ENCODE measurements at places on chromosomes 2 and 18. TPM values are rescaled to one million over a fixed set of nuclear protein-coding genes. Genes with fewer than 3 reads are reported as not detected.

Gene NMUR1
- 0.38 TPM for polyA plus RNA-seq

Gene REG3G
- not detected for polyA plus RNA-seq

Gene CXCR1
- polyA plus RNA-seq: not detected

Gene TMEM247
- not detected for polyA plus RNA-seq

- no peak for DNase-seq
Observed at GRCh38 chr18:55302167-55302833, 285.7 kb downstream of the TCF4 start.

DNA sequence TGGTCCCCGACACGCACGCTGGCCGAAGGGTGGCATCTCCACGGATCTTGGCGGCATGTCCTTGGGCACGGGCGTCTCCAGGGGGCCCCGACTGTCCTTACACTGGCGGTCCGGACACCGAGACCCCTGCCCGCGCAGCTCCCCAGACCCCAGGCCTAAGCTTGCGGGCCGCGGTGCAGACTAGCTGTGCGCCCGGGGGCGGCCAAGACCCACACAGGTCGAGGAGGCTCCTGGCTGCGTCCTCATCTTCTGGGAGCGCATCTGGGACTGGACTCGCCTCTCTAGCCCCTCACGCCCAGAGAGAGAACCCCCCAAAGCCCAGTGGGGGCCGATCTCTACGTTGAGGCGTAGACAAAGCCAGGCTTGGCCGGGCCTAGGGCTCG lies 475 bp upstream of the TWIST2 start:
- DNase-seq: no peak

DNA sequence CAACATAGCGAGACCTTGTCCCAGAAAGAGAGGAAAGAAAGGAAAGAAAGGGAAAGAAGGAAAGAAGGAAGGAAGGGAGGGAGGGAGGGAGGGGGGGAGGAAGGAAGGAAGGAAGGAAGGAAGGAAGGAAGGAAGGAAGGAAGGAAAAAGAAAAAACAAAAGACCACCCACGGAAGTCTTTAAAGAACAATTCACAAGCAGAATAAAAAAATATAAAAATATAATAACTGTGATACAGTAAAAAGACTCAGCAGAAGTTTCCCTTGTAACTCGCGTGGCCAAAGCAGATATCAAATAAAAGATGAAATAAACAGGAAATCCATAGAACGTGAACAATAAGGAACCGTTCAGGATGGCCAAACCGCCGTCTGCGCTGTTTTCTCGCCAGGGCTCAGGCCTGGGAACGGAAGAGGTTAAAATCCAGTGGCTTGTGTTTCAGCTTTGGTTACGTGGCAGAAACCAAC lies 1.2 kb upstream of the SLC1A4 start:
- peak; percentile 60 for DNase-seq

DNA sequence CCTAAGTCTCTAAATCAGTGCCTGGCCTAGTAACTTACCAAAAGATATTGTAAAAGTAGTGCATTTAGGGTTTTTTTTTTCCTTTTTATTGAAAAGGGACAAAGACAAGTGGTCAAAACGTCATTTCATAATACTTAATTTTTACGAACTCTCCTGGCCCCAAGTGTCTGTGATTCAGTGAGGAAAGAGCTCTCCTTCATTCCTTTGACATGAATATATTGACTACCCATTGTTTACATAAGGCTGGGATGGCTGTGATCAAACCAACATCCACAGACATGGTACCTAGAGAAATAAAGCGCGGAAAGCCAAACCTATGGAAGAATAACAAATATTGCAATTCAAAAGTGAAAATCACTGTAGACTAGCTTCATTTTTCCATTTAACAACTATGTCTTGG lies 198.4 kb downstream of the BABAM2 start:
- no peak for DNase-seq

GRCh38 chr2:189153619-189154018 lies 25.9 kb downstream of the COL5A2 start:
- DNase-seq: peak; percentile 82

- no peak for DNase-seq
Observed at GRCh38 chr18:55283309-55283708, 304.7 kb downstream of the TCF4 start.

DNA sequence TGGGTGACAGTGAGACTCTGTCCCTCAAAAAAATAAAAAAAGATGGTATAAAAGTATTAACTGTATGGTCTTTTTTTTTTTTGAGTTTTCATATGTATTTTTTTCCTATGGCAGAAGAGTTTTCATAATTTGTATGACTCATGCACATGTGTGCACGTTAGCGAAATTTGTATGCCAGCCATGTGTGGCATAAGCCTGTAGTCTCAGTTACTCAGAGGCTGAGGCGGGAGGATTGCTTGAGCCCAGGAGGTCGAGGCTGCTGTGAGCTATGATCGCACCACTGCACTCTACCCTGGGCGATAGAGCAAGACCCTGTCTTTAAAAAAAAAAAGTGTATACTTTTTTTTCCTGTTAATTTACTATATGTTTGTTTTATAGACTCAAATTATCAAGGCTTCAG lies 160.8 kb downstream of the TGIF1 start:
- no peak for DNase-seq
